ENCODE measurements at places on chromosomes 16 and 17.

GRCh38 chr17:79801156-79802038 lies 4.5 kb upstream of the CBX8 start:
- no peak for DNase-seq

- no peak for DNase-seq
Measured at GRCh38 chr17:81487089-81487486, 25.5 kb downstream of the ACTG1 start.

DNA sequence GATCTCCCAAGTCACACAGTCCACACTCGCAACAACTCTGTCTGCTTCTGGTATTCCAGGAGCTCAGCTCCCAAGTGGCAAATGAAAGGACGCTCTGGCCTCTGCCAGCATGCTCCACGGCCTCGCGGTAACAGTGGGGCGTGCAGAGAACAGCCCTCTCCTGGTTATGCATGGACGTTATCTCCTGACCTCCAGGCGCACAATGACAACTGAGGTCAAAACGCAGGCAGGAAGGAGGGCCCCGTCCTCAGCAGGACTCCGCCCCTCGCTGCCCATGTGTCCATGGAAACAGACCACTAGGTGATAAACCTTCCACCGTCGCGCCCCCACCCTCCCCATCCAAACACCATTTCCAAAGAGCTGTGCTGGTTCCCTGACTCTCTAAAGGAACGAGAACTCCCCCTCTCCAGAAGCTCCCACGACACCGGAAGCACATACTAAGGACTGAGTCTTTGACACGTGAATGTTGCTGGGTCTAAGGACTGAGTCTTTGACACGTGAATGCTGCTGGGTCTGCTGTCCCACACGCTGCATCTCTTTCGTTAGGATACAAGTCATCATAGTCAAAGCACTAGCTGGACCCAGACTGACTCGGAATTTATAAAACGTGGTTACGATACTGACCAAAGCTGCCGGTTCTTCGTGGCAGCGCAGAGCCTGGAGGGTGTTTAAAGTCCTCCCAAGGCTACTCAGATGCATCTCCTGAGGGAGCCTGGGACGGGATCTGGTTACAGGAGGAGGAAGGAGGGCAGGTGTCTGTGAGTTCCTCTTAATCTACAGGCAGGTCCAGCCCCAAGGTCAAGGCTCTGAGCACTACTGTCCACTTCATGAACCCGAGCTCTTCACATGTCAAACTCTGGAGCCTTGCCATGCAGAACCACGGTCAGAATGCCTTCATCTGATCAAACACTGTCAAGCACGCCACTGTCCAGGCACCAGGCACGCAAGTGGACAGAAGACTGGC lies 43.9 kb downstream of the KLHDC4 start:
- no peak for DNase-seq

- DNase-seq = no peak
Measured at GRCh38 chr16:3091551-3091950, 7.5 kb downstream of the ZSCAN10 start.

GRCh38 chr16:86350289-86350688 lies 160.0 kb upstream of the FOXF1 start:
- no peak for DNase-seq

Measured in globus pallidus (tissue), 1 donor.